ENCODE measurements at places on chromosomes 1 and 21.

DNA sequence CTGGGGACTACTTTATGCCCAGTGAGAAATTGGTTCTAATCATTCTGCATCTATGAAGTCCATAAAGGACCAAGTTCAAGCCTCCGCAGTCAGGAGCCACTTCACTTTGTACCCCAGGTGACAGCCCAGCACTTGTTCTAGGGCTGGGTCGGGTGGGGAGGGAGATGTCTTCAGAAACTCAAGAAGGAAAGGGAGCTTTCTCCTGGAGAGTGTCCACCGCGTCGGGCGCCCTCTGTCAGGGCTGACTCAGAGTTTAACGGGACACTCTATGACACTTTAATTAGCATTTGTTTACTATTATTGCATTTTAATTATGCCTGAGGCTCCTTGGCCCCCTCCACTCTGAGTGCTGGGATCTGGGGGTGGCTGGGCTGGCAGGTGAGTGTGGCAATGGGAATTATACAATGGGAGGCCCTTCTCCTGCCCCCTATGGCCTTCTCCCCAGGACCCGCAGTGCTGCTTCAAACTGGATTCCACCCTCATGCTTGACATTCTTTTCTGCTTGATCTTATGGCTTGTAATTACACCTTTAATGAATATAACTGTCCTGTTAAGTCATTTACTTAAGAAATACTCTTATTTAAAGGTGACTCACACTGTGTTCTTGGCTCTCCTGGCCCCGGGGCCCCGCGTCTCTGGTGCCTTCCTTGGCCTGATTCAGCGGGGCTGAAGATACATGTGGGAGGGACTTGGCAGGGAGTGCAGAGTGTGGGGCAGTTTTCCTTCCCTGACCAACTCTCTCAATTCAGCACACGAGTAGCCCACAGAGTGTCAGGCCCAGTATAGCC is 136.6 kb downstream of the PLXNA2 start:
- peak; percentile 35 for DNase-seq

GRCh38 chr1:42887366-42887765 is 41.0 kb downstream of the ZNF691 start:
- no peak for DNase-seq

DNA sequence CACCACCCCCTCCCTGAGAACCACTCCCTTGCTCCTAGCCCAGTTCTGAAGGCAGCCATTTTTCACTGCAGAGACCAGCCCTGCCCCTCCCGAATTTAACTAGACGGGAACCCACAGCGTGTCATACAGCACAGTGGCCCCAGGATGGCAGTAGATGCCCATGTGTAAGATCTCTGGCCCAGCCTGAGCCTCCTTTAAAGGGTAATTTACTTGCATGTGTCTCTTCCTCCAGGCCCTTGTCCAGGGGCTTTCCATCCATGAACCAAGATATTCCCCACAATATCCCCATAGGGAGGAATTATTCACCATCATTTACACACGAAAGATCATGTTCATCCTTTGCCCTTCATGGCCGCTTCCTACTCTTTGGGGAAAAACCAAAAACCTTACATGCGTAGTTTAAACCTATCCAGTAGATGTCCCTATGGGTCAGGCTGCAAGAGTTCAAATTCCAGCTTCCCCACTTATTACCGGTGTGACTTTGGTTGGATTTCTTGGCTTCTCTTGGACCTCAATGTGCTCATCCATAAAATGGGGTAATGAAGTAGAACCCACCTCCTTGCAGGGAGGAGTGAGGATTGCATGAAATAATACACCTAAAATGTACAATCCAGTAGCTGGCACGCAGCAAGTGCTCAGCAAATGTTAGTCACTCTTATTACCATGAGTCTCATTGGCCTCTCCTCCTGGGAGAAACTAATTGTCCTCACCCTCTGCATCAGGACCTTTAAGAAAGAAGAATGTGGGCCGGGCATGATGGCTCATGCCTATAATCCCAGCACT is 4.0 kb upstream of the LACTBL1 start:
- peak; percentile 88 for DNase-seq

- peak; percentile 79 for DNase-seq
Measured at GRCh38 chr1:63615768-63616420, 22.7 kb downstream of the PGM1 start.

DNA sequence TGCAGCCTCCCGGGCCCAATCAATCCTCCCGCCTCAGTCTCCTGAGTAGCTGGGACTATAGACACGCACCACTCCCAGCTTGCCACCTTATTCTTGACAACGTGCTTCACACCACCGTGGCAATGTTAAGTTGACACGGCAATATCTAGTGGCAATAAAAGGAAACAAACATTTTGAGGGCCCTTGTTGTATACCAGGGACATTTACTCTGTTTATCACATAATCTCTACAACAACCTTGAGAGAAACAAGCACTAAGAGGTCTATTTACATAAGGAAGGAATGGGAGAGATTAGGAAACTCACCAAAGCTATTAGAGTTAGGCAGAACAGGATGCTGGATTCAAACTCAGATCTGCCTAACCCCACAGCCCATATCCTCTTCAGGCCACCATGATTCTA is 3.1 kb downstream of the KLHDC8A start:
- no peak for DNase-seq

DNA sequence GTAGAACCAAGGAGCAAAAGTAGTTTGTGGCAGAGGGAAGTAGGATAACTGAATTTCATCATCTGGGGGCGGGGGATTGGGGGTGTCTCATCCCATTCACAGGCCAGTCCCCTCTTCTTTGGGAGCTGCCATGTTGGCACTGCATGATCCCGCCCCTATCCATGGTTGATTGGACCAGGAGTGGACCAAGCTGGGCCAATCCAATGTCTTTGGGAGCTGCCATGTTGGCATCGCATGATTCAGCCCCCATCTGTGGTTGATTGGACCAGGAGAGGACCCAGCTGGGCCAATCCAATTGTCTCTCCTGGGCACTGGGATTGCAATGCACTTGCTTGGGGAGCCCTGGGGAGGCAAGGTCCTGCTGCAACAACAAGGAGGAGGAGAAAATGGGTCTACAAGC is 12.3 kb upstream of the ALPL start:
- DNase-seq: no peak

GRCh38 chr1:66012106-66012784 is 219.6 kb downstream of the PDE4B start:
- DNase-seq: peak; percentile 7

- no peak for DNase-seq
Measured at GRCh38 chr1:99768104-99768503, 1.7 kb upstream of the FRRS1 start.

DNA sequence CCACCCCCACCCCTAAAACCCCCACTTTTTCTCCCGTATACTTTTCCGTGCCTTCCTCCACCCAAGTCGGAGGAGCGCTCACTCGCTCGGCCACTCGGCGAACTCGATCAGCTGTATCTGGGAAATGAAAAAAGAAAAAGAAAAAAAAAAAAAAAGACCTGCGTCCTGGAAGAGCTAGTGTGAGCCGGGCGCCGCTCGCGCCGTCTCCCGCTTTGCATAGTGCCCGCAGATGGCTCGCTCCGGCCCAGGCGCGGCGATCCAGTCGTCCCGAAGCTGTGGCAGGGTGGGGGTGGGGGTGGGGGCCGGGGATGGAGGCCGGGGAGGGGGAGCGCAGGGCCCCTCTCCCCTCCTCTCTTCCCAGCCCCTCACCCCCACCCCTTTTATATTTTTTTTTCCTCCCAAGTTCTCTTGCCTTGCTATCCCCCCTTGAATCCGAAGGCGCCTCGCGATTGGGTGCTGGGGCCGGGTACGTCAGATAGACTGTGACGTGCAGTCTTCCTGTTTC is 299 bp upstream of the PROX1 start:
- peak; percentile 88 for DNase-seq

DNA sequence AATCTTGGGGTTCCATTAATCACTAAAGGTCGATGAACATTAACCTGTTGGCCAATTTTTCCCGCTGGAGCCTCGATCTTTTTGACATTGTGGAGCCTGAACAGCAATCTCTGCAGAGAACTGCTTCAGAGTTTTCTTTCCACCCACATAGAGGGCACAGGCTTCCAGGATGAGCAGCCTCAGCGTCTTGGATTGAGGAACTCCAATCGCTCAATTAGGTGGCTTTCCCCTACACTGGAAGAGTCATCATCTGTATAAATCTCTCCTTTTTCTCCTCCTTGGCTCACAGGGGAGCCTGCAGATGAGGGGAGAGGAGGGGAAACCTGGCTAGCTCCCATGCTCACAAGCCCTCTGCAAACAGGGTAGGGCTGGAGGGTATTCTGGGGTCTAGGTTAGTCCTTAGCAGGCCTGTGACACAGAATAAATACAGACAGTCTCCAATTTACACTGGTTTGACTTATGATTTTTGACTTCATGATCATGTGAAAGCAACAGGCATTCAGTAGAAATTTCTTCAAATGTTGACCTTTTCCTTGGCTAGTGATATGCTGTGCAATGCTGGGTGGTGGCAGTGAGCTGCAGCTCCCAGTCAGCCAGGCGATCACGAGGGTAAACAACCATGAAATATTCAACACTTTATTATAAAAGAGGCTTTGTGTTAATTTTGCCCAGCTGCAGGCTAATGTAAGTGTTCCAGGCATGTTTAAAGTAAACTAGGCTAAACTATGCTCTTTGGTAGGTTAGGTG is 80.8 kb downstream of the PGBD5 start:
- no peak for DNase-seq

DNA sequence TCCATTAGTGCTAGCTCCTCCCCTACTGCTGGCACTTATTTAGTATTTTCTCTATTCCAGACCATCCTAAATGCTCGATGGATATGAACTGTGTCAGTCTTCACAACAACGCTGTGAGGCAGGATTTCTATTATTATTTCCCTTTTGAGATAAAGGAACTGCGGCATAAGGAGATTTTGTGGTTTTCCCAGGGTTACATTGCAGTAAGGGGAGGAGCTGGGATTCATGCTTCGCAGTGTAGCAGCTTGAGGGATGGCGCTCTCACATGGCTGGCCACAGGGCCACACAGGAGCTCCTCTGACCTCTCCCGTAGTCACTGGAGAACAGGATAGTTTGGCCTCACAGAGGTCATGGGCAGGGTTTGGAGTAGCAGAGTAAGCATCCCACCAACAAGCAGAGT is 116.9 kb downstream of the BEND5 start:
- DNase-seq: no peak

DNA sequence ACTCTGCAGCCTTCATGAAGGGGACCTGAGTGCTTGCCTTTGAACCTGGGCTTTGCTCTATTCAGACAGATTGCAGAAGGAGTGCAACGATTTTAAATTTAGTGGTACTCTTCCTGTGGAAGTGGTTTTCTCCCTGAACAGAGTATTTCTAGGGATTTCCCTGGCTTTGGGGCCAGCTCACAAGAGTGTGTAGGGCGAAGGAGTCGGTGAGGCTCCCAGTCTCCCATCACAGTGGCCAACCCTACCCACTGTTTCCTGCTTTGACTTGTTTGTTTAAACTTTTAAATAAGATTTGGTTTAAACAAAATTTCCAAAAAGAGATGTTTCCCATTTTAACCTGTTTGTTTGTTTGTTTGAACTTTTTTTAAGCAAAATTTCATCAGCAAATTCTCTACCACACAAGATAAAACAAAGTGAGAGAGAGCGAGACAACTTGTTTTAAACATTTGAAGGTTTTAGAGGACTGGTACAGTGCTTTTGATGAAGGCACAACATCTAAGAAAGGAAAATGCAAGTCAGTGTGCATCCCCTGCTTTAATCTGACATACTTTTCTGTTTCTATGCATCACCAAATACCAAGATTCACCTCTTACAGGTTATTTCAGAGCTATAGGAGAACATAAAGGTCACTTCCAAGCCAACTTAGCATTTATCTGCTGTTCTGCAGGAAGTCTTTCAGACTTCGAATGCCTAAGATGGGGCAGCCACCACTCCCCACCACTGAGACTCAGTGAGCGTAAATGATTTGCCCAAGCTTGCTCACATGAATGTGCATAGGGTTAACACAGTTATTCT is 6.6 kb downstream of the SELP start:
- no peak for DNase-seq

GRCh38 chr1:116990612-116991151 is 10.9 kb upstream of the CD101 start:
- peak; percentile 36 for DNase-seq

GRCh38 chr1:212291505-212292134 is 6.4 kb downstream of the PPP2R5A start:
- DNase-seq: peak; percentile 41

- no peak for DNase-seq
Measured at GRCh38 chr1:242435200-242435599, 89.3 kb downstream of the PLD5 start.

DNA sequence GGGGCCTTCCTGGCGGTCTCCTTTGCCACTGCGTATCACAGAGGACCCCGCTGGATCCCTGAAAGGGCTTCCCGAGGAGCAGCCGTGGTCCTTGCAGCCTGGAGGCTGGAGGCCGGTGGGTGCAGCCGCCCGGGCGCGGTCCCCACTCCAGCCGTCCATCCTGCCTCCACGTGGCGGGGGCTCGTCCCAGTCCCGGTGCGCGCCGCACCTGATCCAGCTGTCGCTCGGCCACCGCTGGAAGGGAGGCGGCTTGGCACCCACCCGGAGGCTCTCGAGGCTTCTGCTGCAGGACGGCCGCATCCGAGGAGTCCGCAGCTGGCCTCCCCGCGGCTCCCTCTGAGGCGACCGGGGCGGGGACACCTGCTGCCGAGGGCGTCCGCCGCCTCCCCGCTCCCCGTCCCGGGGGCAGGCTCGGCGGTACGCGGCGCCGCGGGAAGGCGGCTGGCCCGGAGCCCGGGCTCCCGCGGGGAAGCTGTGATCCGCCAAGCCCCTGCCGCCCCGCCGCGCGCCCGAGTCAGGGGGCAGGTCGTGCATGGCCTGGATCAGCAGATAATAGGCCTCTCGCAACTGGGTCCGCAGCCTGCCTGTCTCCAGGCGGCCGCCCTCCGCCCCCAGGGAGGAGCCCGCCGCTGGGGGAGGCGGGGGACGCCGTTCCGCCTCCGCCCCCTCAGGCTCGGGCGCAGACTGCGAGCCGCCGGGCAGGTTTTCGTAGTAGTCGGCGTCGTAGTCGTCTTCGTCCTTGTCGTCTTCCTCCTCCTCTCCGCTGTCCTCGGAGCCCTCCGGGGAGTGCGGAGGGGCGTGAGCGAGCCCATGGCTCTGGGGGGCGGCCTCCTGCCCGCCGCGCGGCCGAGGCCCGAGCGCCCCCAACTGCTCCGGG is at the start of gene SYDE2:
Gene SYDE2, minus strand, starts transcription at position 554 of the 877 bp plus-strand sequence. Its CDS starts 20 bp downstream, at position 534.
- peak; percentile 80 for DNase-seq

DNA sequence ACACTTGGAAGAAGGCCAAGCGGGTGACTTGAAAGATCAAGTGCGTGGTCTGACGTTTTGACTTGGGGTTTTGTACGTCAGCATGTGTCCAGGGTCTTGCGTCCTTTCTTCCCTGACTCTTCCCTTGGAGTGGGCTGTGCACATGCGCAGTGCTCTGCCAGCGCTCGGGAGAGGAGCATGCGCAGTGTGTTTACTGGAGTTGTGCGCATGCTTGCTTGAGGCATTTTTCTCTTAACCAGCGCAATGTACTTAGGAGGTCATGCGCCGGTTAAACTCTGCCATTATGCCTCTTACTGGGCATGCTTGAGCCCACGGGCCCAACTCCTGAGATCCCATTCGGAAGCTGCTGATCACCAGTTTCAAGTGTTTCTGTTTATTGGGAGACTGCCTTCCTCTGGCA is 242.5 kb upstream of the AJAP1 start:
- DNase-seq: no peak

- DNase-seq: no peak
Measured at GRCh38 chr1:27513958-27514357, 24.0 kb upstream of the WASF2 start.

GRCh38 chr1:206646504-206646903 is 11.2 kb downstream of the DYRK3 start:
- no peak for DNase-seq

- DNase-seq: peak; percentile 18
Measured at GRCh38 chr1:89041119-89041641, 18.5 kb upstream of the GBP3 start.

Data from AG08395 (cell line).